ENCODE measurements at places on chromosomes 13 and 19.
A peak's percentile ranks its signal among the peaks of the same experiment; 100 is the strongest.

- peak; percentile 31 for DNase-seq
These were observed 22.0 kb downstream of the BLOC1S3 start for GRCh38 chr19:45200568-45200967.

- no peak for DNase-seq
These were observed 26.9 kb upstream of the CPB2 start for GRCh38 chr13:46131705-46132104.

DNA sequence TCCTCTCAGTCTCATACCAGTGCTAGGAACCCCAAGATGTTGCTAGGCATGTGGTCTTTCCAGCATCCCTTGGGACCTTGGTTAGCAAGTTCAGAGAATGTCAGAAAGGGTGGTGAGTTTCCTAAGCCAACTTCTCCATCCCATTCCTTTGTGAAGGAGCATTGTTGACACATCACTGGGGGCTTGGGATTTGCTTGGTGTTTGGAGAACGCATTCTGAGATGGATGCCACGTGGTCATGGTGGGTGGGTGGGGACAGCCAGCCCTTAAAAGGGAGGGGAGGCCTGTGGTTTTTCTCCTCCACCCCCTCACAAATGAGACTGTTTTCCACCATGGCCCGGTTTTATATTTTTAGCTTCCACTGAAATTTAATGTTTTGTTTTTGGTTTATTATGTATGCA, 83.3 kb upstream of the ZNF536 start:
- DNase-seq, result no peak

- DNase-seq, result no peak
These were observed 195.3 kb upstream of the HTR2A start for GRCh38 chr13:47092202-47092601.

DNA sequence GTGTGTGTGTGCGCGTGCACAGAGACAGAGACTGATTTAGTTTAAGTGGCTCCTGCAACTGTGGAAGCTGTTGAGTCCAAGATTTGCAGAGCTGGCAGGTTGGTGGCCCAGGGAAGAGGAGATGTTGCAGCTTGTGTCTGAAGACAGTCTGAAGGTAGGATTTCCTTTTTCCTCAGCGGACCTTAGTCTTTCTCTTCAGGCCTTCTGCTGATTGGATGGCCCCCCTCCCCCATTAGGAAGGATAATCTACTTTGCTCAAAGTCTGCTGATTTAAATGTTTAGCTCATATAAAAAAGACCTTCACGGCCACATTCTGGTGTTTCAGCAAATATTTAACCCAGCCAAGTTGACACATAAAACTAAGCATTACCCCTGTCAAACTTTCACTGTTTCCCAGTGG, 84.3 kb downstream of the SLC15A1 start:
- DNase-seq, result no peak

GRCh38 chr19:19460761-19461265, 54.5 kb downstream of the TSSK6 start:
- no peak for DNase-seq

- DNase-seq, result no peak
These were observed 22.8 kb upstream of the RNF17 start for GRCh38 chr13:24741016-24741662.

DNA sequence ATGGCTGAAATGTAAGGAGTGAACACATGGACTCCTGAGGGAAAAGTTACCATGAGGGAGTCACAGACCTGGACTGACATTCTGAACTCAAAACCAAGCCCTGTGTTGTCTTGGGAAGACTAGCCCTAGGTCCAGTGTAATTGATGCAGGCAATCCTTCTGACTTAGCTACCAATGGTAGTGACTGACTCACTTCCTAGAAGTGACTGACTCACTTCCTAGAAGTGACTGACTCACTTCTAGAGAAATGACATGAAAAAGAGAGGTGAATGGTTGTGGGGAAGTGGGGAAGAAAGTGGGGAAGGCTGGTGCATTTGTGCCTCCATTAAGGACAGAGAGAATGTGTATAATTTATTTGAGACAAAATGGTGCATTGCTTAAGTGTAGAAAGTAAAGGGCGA, 49.9 kb downstream of the EDNRB start:
- no peak for DNase-seq

GRCh38 chr13:97015661-97016350, 21.5 kb upstream of the OXGR1 start:
- DNase-seq, result no peak

- DNase-seq, result no peak
These were observed 53.7 kb downstream of the RAB20 start for GRCh38 chr13:110507678-110508381.

- no peak for DNase-seq
These were observed 320.1 kb downstream of the DACH1 start for GRCh38 chr13:71546881-71547280.

DNA sequence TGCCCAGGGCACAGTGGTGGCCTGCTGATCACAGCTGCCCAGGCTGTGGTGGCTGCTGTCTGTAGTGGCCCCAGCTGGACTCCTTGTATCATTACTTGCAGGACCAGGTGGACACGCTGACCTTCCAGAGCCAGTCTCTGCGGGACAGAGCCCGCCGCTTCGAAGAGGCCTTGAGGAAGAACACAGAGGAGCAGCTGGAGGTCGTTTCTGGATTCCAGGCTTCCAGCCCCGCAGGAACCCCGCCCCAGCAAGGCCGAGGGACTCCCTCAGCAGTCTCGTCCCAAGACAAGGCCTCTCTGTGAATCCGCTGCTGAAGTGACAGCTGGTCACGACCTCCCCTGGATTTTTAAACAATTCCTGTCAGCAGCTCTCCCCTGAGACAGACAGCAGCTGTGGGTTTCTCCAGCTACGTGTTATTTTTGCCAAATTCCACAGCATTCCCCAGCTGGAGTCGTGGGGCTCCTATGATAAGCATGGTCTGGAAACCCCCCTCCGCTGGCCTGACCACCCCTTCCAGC, 98.3 kb downstream of the SLC7A1 start:
- DNase-seq, result no peak

GRCh38 chr19:34555447-34555846, 73.9 kb downstream of the WTIP start:
- DNase-seq, result no peak

DNA sequence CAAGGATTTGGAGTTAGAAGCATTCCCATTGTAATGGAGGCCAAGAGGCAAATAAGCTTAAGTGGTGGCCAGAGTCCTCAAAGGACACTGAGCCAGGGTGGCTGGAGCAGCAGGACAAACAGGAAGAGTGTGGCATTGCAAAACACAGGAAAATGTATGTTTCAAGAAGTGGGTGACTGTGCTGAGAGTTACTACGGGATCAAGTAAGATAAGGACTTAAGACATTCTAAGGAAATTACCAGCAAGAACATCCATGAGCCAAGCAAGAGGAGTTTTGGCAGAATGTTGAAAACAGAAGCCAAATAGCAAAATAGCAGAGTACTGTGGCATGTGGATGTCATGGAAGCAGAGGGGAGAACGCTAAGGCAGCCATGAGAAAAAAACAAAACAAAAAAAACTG, 104.2 kb downstream of the RAP2A start:
- DNase-seq, result no peak

DNA sequence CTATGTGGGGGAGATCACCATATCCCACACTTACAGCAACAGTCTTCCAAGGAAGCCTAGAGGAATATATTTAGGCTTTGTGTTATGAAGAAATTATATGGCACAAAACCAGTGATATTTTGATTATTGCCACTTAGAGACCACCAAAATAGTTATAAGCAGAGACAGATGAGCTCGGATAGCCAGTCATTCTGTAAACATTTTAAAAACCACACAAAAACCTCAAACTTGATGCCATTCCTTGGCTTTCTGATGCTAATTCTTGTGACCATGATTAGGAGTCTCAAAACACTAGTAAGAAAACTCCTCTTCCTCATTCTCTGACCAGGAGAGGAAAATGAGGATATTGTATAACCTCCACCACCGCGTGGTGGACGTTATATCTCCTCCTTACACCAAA, 496.4 kb downstream of the FOXO1 start:
- DNase-seq, result no peak

DNA sequence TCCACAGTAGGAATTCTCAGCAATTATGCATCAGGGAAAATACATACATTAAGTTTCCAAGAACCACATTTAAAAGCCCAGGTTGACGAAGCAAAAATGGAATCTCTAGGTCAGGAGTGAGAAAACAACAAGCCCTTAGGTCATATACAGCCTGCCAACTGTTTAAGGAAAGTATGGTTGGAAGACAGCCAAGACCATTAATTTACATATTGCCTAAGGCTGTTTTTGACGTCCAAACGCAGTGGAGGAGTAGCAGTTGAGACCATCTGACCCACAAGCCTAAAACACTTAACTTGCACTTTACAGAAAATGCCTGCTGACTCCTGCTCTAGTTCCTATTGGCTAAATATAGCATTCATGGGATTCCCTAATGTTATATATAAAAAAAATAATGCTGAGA, 299.0 kb downstream of the ITGBL1 start:
- DNase-seq, result peak; percentile 20

DNA sequence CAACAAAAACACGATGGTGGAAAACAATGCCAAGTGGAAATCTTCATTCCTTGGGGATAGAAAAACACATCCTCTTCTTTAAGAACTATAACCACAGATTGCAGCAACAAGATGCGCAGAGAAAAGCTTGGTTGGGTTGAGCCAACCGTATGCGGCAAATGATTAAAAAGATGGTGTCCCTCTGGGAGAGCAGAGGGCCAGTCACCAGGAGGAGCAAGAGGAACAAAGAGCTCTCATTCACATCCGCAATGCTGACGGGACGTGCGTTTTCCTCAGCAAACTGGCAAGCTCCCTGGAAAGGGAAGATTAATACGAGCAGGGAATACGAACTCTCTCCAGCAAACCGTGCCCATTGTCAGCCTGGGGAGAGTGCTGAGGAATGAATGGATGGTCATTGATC, 141.6 kb downstream of the KATNAL1 start:
- no peak for DNase-seq

DNA sequence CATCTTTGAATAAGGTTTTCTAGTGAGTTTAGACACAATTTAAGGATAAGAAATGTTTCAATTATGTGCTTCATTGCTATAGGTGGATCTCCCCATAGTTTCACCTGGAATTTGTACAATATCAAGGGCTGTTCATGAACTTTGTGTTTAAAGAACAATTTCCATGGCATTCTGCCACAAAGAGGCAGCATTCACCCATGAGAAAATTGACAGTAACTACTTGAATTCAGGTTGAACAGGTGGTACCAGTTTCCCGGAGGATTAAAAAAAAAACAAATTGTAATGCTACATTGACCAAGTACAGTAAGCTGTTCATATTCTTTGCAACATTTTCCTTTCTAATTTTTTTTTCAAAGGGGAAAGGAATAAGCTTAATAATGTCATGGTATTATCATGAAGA, 9.1 kb downstream of the SLITRK5 start:
- no peak for DNase-seq

DNA sequence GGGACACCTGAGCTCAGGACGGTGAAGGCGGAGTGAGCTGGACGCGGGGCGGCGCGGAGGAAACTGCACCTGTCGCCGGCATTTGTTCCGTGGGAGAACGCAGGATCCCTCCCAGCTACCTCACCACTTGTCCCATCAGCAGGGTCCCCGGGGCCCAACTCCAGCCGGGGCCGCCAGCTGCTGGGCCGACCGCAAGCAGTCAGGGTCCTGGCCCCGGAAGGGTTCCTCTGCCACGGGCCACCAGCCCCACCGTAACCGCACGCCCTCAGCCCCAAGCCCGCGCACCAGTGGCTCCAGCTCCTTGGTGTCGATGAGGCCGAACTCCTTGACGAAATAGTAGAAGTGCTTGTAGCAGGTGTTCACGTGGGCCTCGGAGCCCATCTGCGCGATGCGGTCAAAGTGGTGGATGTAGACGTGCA, 19.6 kb downstream of the MOB3A start:
- DNase-seq, result no peak

All from AG09319 (cell line).